ENCODE measurements at places on chromosomes 1 and 21. TPM values are rescaled to one million over a fixed set of nuclear protein-coding genes. Genes with fewer than 3 reads are reported as not detected.

DNA sequence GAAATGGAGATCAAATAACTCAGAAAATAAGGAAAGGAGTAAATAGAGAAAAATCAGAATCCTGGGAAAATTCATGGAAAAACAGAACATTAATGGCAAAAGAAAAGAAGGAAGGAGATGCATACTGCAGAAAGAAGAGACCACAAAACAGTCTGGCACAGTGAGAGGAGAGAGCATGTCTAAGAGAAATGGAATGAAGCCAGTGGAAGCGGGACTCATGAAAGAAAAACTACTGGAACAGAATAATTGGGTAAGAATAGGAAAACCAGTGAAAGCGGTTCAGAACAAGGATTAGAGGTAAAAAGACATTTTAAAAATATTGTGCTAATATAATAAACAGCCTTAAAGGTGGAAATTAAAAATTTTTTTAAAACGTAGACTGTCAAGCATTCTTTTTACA lies 93.6 kb upstream of the GREM2 start:
- no peak for DNase-seq

DNA sequence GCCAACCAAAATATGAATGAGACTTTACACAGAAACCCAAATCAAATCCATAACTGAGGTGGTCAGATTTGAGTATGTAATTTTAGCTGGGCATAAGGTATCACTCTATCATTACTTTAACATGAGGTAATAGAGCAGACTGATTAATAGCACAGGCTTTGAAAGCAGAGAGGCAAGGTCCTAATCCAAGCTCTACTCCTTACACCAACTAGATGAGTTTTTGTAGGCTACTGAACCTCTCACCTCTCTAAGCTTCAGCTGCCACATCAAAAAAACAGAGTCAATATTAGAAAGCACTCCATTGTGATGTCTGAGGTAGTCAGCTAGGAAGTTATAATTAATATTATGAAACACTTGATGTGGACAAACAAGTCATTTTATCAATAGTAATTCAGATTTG lies 63.7 kb downstream of the ARID4B start:
- no peak for DNase-seq

- DNase-seq, result no peak
These were observed 3.4 kb upstream of the PADI2 start for GRCh38 chr1:17122521-17123164.

FOXD2 gene
- total RNA-seq, result 4.9 TPM

DNA sequence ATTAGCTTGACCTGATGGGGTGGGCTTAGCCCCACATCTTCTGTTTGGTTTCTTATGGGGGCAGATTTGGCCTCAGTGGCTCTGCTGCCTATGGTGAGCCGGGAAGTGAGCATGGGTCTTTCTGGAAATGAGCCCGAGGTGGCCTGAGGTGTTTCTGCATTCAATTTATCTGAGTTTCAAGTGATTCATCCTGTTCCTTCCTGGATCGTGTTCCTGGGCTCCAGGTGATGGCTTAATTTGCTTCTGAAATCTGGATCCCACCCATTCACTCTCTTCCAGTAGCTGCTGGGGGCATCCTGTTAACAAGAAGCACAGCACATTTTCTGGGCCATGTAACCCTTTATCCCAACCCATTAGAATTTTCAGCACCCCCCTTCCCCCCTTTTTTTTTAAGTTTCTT lies 324.6 kb downstream of the CAMTA1 start:
- DNase-seq, result no peak

ICOSLG gene
- 4.1 TPM for total RNA-seq

DNA sequence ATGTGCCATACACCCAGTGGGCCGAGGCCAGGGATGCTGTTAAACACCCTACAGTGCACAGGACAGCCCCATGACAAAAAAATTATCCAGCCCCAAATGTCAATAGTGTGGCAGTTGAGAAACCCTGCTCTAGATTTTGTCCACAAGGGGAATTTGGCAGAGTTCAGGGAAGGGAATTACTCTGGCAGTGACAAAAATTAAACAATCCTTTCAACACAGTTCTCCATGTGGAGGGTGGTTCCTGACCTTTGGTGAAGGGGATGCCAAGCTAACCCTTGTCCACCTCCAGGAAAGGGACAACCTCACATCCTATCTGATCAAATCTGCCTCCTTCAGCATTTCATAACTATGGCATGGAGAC lies 28.4 kb upstream of the CD84 start:
- DNase-seq, result no peak

AIRE gene
- not detected for total RNA-seq

Data from thoracic aorta (tissue), 2 donors.